ENCODE measurements at places on chromosomes 4 and X. TPM values are rescaled to one million over a fixed set of nuclear protein-coding genes. Genes with fewer than 3 reads are reported as not detected.

MAGEH1 gene
- total RNA-seq, result 20.1 TPM

RAB33A gene
- total RNA-seq, result 4.1 TPM

EXOC1 gene
- 38.7 TPM for total RNA-seq

GPM6B gene
- total RNA-seq, result 18.8 TPM

SPANXN3 gene
- total RNA-seq, result not detected

FGB gene
- not detected for total RNA-seq

DGAT2L6 gene
- not detected for total RNA-seq

STARD8 gene
- 82.7 TPM for total RNA-seq

GAGE13 gene
- total RNA-seq, result not detected

NPFFR2 gene
- total RNA-seq, result 5.3 TPM

GRCh38 chrX:15988661-15989603 lies 134.3 kb upstream of the AP1S2 start:
- DNase-seq, result no peak

GRCh38 chr4:102319594-102319993 lies 25.7 kb downstream of the SLC39A8 start:
- no peak for DNase-seq

DNA sequence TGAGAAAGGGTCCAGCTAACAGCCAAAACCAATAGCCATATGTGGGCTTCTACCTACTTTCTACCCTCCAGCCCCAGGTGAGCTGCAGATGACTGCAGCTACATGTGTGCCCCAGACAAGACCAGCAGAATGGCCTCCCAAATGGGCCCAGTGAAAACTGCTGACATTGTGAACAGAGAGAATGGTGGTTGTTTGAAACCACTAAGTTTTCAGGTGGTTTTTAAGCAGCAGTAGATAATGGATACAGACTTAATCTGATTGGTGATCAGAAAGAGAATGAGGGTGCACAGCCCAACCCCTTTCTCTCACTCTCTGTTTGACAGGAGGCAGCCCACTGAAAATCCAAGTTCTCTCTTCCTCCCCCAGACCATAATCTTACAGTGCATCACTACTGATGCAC lies 42.5 kb upstream of the BBS12 start:
- DNase-seq, result no peak

DNA sequence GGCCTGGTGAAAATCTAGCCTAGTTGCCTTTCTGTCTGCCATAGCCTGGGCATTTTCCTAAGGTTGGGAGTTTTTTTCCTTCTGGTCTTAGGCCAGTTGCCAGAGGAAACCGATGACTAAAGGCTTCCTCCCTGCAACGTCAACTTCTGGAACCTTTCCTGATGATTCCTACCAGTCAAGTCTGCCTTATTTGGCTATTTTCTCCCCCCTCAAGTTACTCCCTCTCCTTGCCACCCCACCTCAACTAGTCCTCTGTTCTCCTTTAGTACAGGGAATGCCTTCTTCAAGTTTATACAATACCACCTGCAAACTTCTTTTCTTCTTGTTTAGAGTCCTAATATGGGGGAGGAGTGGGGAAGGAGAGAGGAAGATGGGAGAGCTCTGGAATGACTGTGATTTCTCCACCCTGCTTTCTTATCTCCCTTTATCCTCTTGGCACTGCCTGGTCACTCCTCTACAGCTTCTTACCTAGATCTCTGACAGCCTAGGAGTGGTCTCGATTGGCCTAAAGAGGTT lies 10.6 kb downstream of the MSN start:
- no peak for DNase-seq

- no peak for DNase-seq
These were observed 52.6 kb downstream of the LIMCH1 start for GRCh38 chr4:41590591-41590990.

DNA sequence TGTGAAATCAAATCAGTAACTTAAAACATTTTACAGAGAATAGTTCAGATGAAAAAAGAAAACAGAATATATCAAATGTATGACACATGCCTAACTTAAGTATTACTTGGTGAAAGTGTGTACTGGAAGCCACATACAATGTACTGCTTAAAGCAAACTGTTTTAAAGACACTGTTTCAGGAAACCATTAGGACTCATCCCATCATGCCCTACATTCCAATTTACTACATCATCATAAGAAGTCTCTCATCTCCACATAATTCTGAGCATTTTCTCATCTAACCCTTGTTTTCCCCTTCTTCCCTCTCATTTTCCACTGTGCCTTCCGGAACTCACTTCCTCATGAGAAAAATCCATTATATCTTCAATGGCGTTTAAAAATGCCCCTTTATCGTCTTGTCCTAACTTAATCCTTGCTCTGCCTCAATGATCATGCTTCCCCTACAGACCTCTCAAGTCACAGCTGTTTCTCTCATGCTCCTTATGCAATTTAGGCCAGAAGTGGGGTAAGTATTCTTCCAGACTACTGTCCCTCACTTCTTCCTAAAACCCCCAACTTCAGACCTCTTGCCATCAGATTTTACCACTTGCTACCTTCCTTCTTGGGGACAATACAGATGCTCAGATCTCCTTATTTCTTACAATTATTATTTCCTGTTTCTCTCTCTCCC lies 26.8 kb upstream of the FGF5 start:
- no peak for DNase-seq

GRCh38 chr4:92279296-92279695 lies 24.5 kb upstream of the GRID2 start:
- DNase-seq, result no peak

- no peak for DNase-seq
These were observed 33.7 kb upstream of the ADAMTS3 start for GRCh38 chr4:72602396-72603376.

- no peak for DNase-seq
These were observed 31.5 kb downstream of the RTL5 start for GRCh38 chrX:72100051-72100755.

DNA sequence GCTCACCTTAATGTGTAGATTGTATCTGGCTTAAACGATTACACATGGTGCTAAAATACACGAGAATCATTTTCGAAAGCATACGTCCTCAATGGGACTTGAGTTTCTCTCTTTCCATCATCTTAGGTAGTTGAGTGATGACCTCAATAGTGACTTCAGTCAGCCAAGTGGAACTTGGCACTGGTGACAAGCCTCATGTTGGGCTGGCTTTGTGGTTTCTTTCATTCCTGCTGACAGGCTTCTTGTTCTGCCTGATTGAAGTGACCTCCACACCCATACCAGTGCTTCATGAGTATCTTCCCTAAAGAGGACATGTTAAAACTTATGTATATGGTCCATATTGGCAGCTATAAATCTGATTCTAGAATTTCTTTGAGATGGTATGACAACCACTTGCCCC lies 159.1 kb upstream of the WDR1 start:
- no peak for DNase-seq

GRCh38 chr4:37223732-37224131 lies 20.8 kb upstream of the NWD2 start:
- no peak for DNase-seq

- DNase-seq, result no peak
These were observed 167.1 kb upstream of the CENPE start for GRCh38 chr4:103365285-103365684.

DNA sequence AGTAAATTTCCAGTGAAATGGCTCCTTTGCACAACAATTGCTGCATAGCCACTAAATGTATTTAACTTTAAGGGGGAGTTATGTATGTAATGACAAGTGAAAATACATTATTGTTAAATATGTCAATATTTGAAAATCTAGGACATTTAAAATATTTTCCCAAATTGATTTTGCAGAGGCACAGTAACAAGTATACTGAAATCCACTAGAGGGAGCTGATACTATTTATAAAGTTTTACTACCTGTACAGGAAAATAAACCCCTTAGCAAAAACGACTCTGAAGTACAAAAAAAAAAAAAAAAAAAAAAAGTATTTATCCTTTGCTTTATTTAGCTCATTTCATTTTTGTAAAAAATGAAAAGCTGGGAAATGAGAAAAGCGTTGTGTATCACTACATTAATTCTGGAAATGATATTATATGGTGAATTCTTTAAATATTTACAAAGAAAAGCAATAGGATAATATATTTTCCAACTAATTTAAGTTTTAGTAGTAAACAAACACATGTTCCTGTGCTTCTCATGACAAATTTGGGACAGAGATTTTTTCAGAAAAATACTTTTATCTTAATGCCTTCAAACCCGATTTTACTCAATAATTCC lies 727.7 kb downstream of the DMD start:
- DNase-seq, result no peak

GRCh38 chrX:14675500-14675899 lies 146.2 kb downstream of the GLRA2 start:
- no peak for DNase-seq

- DNase-seq, result no peak
These were observed 66.9 kb upstream of the WDR17 start for GRCh38 chr4:175998782-175999181.

GRCh38 chr4:53315300-53315699 lies 50.6 kb downstream of the SCFD2 start:
- DNase-seq, result no peak

DNA sequence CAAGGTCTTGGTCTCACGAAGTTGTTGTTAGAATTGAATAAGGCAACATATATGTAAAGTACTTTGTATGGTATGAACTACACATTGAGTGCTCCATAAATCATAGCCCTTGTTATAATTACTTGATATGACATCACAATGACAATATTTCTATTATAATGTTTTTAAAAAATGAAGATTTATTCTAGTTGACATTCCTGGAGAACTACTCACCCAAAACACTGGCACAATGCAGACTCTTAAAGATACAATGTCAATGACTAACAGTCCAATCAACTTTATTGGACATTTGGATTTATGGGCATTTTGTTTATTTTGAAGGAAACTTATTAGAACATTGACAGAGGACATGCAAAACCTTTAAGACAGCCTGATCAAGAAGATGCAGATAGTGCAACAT lies 55.3 kb downstream of the ASB9 start:
- DNase-seq, result no peak

GRCh38 chr4:53199356-53199755 lies 166.5 kb downstream of the SCFD2 start:
- no peak for DNase-seq

DNA sequence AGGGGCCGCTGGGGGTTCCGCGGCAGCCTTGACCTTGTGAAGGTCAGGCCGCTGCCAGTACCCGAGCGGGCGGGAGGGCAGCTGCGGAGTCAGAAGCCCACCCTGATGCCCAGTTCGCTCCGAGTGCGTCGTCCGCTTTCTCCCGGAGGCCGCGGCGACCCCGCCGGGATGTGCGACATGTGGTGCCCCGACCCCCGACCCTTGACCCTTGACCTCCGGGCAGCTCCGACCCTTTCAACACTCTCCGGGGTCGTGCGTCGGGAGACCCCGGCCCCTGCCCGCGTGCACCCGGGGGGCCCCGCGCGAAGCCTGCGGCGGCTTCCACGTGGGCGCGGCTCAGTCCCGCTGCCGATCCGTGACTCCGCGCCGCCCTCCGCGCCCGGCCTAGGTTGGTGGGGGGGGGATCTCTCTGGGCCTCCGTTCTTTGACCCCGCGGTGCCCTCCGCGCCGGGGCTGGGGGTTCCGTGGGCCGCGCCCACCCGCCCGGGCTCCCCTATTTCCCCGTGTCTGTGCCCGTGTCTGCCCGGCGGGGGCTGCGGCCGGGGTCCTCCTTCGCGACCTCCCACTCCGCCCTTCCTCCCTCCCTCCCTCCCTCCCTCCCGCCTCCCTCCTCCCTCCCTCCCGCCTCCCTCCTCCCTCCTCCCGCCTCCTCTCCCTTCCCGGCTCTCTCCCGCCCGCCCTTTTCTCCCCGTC lies 609 bp upstream of the SLC25A6 start:
- peak; percentile 66 for DNase-seq

GRCh38 chr4:958314-958665 lies 15.1 kb downstream of the DGKQ start:
- DNase-seq, result no peak
